ENCODE measurements at places on chromosomes 12 and 14.
A peak's percentile ranks its signal among the peaks of the same experiment; 100 is the strongest.

DNA sequence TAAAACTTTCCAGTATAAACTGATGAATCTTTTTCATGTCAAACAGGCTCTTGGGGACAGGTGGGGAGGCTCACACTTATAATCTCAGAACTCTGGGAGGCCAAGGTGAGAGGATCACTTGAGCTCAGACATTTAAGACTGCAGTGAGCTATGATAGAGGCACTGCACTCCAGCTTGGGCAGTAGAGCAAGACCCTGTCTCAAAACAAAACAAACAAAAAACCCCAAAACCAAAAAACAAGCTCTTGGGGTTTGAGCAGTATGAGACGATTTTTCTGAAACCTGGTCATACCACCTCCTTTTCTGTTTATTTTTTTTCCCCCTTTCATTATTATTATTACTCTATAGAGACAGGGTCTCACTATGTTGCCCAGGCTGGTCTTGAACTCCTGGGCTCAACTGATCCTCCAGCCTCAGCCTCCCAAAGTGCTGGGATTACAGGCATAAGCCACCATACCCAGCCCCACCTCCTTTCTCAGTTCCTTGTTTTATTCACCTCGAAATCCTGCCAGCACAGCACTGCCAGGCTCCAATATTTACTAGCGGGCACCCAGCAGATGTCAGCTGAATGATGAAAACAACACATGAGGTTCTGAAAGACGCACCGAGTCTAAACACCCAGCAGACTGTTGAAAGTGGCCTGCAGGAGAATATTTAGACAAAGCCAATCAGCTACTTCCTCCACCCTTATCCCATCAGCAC, 19.5 kb upstream of the CDK17 start:
- DNase-seq, result no peak

- DNase-seq, result no peak
Observed at GRCh38 chr12:14975457-14975856, 2.6 kb downstream of the PDE6H start.

GRCh38 chr14:52879958-52880357, 70.9 kb downstream of the FERMT2 start:
- DNase-seq, result no peak

DNA sequence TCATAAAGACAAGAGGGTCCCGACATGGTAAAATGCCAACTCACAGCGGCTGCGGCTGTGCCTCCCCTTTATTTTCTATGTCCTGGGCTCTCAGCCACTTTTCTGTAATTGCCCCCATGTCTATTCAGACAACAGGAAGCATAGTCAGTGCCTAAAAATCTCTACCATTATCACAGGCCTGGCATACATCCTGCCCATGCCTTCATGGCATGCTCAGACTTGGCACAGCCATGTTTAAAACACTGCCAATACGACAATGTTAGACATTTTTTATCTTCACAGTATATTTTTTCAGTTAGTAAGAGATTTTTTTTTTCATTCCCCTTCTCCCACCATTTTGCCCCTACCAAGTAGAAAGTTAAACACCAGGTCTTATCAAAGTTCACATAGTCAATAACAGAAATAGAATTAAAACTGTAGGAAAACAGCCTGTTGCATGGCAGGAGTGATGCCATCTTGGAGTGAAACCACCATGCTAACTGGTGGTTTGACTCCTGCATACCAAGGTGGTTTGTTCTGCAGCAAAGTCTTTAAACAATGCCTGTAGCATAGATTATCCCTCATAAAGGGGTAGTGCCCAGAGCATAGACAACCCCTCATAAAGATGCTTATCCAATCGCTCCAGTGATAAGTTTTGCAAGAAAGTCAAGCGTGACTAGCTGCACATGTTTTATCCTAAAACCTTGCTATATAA, 18.9 kb upstream of the CERS5 start:
- no peak for DNase-seq

GRCh38 chr14:96876747-96877146, 79.6 kb downstream of the VRK1 start:
- DNase-seq, result no peak

GRCh38 chr12:51811203-51812202, 37.0 kb downstream of the FIGNL2 start:
- no peak for DNase-seq

GRCh38 chr14:98198385-98198784, 1073.6 kb downstream of the BCL11B start:
- peak; percentile 60 for DNase-seq
